CD8-positive, alpha-beta memory T cell (primary cell): ENCODE measurements at places on chromosomes 3 and 15.
A peak's percentile ranks its signal among the peaks of the same experiment; 100 is the strongest.

DNA sequence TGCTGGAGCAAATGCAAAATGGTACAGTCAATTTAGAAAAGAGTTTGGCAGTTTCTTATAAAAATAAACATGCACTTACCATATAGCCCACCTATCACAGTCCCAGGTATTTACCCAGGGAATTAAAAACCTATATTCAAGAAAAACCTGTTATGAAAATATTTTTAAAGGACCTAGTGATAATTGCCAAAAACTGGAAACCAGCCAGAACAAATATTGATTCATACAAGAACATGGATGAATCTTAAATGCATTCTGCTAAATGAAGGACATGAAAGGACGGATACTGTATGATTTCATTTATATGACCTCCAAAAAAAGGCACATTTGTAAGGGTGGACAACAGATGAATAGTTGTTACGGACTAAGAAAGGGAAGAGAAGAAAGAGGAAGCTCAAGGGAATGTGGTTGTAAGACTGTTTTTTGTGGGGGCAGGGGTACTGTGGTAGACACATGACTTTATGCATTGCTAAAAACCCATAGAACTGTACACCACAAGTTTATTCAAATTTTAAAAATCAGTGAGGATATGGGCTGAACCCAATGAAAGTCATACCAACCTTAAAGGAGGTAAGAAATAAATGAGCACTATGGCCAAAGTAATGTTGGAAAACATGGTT lies 61.0 kb downstream of the ZBBX start:
- no peak for DNase-seq

GRCh38 chr15:75049392-75049791 lies 26.0 kb downstream of the PPCDC start:
- DNase-seq = no peak

- no peak for DNase-seq
These were observed 9.1 kb upstream of the NCKIPSD start for GRCh38 chr3:48694610-48695392.

GRCh38 chr3:104735691-104736090 lies 631.0 kb upstream of the ALCAM start:
- DNase-seq = no peak

DNA sequence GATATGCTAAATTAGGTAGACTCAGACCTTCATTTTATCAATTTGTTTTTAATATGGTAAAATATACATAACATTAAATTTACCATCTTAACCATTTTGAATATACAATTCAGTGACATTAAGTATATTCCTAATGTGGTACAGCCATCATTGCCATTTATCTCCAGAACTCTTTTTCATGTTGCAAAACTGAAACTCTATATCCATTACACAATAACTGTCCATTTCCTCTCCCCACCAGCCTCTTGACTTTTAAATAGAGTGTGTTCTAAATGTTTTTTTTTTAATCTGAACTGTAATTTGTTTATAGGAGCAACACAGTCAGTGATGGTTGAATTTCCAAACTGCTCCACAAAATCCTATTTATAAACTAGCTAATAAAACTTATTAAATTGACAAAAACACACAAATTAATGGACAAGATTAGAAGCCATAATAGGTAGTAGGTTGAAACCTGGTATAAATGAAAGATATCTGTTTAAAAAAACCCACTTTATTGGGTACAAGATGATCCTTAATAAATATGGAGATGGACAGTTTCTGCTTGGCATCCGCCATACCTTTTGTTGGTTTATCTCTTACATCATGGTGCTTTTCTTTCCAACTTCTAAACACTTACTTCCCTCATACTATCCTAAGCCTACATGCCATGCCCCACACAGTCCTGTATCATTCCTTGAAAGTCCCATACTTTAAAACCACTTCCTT lies 142.4 kb downstream of the ZPLD1 start:
- no peak for DNase-seq

DNA sequence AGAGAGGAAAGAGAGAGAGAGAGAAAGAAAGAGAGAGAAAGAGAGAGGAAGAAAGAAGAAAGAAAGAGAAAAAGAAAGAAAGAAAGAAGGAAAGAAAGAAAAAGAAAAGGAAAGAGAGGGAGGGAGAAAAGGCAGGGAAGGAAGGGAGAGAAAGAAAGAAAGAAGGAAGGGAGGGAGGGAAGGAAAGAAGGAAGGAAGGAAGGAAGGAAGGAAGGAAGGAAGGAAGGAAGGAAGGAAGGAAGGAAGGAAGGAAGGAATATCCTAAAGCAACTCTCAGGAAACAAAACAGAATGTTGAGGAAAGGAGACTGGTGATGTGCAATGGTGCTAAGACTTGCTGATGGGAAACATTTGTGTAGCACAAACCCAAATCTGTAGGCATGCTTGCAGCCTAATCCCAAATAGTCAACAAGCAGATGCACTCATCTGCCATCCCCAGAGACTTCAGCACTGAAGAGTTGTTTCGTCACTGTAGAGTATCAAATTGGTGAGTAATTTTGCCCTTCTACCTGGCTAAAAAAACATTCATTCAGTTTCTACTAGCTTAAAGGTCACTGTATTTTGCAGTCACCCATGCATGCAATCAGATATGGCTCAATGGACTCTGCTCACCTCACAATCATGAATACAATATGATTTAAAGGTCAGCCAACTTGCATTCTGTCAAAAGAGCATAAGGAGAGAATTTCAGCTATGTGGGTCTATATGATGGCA lies 480.3 kb downstream of the FGF12 start:
- no peak for DNase-seq

DNA sequence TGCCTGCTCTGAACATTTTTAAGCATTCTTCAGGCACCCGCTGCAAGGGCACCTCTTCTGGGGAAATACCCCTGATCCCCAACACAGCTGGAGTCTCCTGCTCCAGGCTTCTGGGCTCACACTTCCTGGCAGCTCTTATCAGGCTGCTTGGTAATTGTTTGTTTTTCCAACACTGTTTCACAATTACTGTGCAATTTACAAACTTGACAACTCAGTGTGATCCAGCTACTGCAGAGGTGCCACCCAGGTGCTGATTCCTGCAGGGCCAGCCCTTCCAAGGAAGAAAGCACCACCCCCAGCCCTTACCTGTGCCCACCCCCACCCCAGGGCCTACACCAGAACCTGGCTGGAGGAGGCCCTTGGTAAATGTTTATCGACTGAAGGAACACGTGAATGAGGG lies 66.5 kb downstream of the MAGEF1 start:
- DNase-seq = peak; percentile 22

DNA sequence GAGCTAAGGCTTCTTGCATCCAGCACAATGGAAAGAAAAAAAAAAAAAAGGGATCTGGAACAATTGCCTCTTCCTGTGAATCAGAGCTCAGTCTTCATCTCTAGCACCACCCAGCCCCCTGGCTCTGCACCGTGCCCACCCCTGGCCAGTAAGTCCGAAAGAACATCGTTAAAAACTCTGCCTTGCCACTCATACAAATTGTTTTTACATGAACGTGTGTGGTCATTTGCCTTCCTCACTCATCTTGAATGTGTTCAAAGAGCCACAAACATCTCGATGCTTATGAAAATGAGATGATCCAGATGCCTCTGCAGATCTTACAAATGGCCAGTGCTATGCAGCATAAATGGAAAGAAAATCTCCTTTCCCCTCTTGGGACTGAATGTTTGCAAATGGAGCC lies 400.0 kb upstream of the PPP2R3A start:
- no peak for DNase-seq

GRCh38 chr3:150936693-150937092 lies 31.5 kb upstream of the MINDY4B start:
- no peak for DNase-seq
